Esophagus squamous epithelium (tissue), 5 donors: ENCODE measurements at places on chromosomes 11 and 22.
A peak's percentile ranks its signal among the peaks of the same experiment; 100 is the strongest.

DNA sequence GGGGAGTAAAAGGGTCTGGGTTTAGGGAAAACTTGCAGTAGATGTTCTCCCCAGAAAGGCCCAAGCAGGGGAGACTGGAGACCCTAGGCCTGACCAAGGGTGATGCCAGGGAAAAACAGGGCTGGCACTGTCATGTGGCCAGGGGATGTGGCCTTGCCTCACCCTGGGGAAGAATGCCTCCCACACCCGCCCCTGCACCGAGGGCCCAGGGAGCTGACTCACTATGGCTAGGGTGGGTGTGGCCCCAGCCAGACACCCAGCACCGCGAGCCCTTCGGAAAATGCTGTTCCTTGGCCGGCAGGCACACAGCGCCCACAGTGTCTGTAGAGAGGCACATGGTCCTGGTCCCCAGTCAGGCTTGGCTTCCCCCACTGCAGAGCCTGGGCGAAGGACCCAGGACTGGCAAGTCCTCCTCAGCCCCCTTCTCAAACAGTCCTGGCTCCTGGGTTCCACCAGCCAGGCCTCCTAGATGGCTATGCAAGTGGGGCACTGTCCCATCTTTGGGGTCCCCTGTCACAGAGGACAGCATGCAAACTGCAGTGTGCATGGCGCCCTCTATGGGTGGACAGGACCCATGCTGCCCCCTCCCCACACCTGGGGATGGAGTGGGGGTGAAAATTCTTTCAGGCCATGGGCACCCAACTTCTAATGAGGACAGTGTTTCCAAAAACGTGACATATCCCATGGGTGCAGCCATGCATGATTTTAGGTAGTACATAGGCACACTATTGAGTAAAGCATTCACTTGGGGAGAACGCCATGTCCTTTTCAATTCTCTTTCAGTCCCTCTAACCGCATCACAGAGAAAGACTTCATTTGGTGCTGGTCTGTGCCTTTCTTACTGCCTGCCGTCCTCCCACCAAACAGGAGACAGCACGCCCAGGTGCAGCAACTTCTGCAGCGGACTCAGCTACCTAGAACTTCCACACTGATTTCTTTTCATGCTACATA, 15.2 kb downstream of the TMPRSS5 start:
- DNase-seq: no peak

GRCh38 chr11:63764340-63764678, 4.3 kb downstream of the ZFTA start:
- no peak for DNase-seq

DNA sequence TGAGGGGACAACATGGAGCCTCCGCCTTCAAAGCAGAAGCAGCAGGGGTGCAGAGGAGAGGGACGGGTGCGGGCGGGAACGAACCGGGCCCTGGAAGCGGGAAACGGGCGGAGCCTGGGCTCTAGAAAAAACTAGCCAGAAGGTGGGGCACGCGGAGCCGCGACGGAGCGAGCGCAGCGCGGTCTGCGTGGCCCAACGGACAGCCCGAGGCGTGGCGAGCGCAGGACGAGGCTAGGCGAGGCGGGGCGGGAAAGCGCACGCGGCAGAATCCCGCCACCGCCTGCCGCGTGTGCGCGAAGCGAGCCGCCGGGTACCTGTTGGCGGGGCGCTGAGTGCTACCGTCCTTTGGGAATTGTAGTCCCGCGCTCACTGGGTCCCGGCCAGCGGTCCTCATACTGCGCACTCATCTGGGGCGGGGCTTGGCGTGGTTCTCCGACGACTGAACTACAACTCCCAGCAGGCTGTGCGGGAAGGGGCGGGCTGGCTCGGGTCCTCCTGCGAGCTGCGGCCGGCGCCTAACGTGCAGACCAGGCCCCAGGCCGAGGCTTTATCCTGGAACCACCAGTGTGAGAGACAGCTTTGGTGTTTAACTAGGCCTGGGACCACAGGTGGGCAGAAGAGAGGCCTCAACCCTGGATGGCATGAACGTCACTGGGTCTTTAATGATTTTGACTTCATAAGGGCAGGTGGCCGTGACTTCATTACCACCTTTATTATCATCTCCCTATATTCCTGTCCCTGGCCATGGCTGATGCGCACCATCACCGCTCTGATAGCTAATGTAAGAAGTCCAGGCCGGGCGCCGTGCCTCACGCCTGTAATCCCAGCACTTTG, at the start of gene ATL3:
ATL3 (minus strand) TSS at position 55 of the 834 bp plus-strand sequence; CDS start at position 14, 41 bp downstream.
- peak; percentile 79 for DNase-seq

- no peak for DNase-seq
Measured at GRCh38 chr22:27724157-27724556, 77.4 kb downstream of the MN1 start.

GRCh38 chr11:109798521-109798920, 294.7 kb upstream of the ZC3H12C start:
- DNase-seq: no peak

DNA sequence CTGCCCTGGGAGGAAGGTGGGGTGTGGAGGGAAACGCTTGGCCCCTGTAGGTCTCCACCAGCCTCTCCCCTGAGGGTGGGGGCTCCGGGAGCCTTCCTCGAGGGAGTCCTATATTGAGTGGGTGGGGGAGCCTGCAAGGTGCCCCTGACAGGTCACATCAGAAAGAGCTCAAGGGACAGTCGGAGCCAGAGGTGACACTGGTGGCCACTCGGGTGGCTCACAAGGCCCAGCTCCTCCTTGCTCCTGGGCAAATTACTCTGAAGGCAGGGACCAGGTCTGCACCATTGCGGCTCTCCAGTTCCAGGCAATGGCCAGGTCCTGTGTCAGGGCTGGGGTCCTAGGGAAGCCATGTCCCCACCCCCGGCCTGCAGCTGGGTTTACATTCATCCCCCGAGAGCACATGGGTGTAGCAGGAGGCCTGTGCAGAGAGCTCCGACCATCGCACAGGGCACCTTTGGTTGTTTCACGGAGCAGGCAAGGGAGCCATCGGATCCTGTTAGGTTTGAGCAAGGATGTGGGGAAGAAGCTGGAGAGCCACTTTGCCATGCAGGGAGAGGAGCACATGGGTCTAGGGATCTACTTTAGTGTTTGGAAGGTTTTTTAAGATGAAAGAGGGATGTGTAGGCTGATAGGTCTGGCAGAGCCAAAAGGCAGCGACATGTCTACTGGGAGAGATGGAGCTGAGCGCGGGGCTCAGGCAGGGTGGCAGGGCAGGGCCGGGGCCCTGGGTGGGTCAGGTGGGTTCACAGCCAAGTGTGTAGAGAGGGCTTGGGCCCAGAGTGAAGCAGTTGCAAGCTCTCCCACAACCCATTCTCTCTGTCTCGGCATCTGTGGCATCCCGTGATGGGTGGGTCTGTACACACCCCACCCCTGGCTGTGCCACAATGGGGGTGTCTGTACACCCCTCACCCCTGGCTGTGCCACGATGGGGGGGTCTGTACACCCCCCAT, 14.8 kb downstream of the CCND1 start:
- no peak for DNase-seq

DNA sequence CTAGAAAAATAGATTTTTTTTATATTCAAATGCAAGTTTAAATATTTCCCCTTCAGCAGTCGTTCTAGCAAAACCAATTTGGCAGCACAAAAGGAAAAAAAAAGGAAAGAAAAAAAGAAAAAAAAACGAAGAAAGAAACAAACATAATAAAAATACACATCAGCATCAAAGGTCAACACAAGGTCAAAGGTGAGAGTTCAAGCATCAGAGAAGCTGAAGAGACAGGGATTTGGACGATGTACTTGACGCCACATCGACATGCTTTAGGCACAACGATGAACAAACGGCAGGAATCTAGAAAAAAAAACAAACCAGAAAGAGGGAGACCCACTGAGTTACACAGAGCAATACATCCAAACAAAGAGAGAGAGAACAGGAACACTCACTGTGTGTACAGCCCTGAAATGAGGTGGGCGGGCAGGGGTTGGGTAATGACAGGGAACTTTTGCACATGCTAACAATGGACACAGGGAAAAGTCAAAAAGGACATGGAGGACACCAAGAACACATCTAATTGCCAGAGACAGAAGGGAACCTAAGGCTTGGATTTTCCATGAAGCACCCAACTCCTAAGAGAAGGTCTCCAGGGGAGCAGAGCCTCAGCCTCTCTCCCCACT, 19.8 kb upstream of the RAPSN start:
- DNase-seq: no peak

DNA sequence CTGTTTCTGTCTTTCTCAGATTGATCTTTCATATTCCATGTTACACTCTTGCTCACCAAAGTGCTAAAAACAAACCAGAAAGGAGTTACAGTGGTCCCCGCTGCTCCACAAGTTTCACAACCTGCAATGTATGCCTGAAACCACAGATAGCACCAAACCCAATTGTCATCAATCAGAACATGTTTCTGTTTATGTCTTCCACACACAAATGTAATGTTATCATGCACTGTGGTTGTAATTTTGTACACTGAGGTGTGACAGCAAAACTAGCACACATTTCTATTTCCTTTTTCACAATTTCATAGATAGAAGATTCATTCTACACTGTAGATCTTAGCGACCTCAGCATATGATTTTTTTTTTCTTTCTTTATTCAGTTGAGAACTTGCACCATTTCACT, 1045.9 kb upstream of the RAG2 start:
- no peak for DNase-seq
